Stimulated activated naive CD4-positive, alpha-beta T cell (primary cell): ENCODE measurements at places on chromosomes 3 and 15.

DNA sequence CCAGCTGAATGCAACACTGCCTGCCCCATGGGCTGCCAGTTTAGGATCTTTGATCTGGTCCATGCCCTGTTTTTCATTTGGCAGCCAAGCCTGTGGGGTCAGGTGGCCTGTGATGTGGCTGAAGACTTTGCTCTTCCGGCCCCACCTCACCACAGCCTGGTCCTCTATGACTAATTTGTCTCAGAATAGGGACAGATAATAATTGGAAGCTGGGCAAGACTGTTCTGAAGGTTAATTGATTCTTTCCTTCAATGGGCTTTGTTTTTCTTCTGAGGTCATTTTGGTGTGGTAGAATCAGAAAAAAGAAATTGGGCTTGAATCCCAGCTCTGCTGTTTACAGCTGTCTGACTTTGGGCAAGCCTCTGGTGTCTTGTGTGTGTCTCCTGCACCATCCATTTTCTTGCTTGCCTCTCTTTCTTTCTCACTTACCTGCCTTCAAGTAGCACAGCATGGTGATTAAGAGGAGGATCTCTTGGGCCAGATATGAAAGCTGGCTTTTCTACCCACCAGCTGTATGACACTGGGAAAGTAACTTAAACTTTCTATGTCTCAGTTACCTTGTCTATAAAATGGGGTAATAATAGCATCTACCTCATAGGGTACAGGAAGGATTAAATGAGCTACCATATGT, 24.2 kb downstream of the ABHD2 start:
- DNase-seq = no peak

DNA sequence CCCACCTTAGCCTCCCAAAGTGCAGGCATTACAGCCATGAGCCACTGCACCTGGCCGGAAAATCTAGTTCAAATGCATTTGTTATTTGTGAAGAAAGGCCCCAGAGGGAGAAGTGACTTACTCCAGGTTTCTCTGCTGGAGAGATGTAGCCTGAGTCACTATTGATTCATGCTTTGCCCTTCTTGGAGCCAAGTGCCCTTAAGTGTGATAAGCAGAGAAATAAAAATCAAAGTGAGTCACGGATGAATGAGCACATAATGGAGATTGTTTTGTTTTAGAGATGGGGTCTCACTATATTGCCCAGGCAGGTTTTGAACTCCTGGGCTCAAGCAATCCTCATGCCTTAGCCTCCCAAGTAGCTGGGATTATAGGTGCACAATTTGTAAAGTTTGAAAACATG, 33.1 kb downstream of the CDC25A start:
- DNase-seq = no peak

- DNase-seq = no peak
Observed at GRCh38 chr15:63308947-63309346, 31.5 kb downstream of the APH1B start.

- no peak for DNase-seq
Observed at GRCh38 chr3:8593021-8593827, 51.4 kb downstream of the SSUH2 start.

GRCh38 chr15:31552482-31553099, 226.0 kb downstream of the KLF13 start:
- no peak for DNase-seq

- DNase-seq = no peak
Observed at GRCh38 chr3:134494495-134494894, 8.6 kb downstream of the CEP63 start.

GRCh38 chr3:36557021-36557707, 176.9 kb downstream of the STAC start:
- DNase-seq = no peak

DNA sequence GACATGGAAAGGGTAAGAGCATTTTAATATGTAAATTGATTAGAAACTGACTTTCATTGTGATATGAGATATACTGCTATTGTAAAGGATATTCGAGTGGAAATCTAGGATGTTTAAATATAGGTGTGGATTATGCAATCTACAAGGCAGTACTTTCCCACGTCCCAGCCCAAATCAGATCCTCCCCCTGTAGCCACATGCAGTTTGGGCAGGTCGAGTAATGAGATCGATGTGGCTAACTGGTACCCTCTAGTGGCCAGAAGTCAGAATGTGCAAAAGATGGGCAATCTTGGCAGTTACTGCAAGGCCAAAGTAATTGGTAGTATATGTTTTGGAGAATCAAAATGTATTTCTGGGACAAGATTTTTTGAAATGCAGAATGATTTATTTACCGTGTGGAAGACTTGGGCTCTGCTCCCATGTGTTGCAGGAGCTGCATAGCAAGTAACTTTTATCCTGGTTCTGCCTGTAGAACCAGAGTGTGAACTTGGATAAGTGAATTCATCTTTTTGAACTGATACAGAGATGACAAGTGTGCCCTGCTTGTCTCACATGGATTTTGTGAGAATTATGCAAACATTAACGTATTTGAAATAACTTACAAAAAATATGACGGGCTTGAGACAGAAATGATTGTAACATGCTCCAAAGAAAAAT, 94.5 kb upstream of the ADAMTSL3 start:
- DNase-seq = peak; percentile 19
